ENCODE measurements at places on chromosomes 6 and 20. TPM values are rescaled to one million over a fixed set of nuclear protein-coding genes. Genes with fewer than 3 reads are reported as not detected.

HTR1E gene
- total RNA-seq = not detected

ZSCAN9 gene
- total RNA-seq = 10.4 TPM

DNA sequence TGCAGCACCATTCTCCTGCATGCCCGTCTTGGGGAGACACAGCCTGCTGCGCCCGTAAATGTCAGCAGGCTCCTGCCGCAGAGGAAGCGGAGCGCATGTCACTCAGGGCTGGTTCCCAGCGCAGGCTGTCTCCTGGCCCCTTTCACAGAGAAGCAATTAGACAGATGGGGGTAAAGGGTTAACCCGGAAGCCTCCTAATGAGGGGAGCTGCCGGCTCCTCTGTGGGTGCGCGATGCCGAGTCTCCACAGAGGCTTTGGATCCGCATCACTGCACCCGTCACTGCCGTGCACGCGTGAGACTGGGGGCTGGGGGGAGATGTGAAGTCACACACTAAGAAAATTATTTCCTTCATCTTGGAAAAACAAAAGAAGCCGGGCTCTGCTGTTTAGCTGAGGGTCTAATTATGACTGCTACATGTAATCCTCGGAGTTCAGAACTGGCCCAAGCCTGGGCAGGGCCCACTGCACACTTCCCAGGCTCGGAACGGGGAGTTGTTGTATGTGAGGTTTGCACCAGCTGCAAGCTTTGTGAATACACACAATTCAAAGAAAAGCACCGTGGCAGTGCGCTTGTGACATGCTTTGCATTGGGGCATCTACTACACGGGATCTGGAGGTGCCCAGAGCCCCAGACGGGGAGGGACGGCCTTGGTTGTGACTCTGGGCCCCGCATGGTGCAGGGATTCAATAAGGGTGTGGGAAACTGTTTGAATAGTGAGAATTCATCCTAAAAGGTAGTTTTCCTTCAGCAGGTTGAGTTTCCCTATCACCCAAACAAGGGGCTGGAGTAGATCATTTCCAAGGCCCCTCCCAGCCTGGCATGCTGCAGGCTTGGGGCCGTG, 331.6 kb downstream of the TAF4 start:
- no peak for DNase-seq

DNA sequence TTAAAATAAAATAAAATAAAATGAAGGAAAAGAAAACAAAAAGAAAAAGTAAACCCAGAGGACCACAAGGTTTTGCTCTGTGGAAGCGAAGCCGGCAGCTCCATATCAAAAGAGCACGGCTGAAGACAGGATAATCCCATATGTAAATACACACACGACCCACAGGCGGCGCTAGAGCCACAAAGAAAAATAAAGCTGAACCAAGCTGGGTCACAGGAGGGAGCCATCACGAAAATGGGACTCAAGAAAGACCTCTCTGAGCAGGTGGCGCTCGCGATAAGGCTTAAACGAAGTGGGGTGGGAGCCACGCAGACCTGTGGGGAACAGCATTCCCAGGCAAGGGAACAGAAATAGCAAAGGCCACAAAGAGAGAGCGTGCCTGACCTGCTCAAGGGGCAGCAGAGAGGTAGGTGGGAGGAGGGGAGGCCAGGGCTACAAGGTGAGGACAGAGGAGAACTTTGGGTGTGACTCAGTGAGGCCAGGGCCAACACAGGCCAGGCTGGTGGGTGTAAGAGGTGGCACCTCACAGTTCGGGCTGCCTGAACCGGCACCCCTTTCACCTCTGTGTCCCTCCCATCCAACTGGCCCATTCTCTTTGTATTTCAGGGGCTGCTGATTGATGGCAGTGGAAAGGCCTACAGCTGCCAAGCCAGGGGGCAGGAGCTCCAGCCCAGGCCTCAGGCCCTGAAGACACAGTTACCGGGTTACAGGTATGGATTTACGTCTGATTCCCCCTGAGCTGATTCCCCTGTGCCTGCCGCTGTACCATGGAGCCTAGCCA, 26.0 kb downstream of the PTGIS start:
- DNase-seq = peak; percentile 79

DNA sequence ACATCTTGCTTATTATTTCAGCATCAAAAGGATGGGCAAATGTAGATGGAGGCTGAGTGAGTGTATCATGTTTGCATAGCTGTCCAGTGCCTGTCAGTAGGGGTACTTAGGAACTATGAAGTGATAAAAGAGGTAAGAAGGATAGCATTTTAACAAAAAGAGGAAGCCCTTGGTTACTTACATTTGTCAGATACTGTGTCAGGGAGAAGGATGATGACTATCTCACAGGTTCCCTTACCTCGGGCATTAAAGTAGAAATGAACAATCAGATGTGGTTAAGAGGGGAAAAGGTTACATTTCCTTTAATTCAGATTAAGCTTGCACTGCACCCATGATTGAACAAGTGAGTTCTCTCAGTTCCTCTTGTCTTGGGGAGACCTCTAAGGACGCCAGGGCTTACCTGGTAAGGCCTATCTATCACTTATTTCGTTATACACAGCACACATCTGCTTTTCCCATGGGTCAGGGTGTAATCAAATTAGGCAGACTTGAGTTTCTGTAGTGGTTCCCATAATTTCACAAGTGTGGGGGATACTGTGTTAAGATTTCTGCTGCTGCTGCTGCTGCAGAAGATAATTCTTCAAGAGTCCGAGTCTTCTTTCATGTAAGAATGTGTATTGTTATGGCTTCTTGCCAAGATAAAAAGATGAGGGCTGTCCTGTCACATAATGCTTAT, 4.5 kb downstream of the FOXO3 start:
- DNase-seq = no peak

DNA sequence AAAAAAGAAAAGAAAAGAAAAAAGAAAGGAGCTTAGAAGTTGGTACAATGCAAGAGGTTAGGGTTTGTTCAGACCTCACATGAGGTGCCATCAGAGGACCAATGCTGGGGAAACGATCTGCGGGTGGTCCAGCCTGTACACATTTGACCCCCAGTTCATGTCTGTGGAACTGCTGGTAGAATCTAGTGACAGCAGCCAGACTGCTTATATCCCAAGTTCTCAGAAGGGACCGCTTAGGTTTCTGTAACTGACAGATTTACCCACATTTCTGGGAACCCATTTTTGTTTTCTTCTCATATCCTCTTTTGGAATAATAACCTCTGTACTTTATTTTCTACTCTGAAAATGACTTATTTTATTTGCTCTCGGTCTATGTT, 4.7 kb downstream of the PPP1R18 start:
- no peak for DNase-seq

DNA sequence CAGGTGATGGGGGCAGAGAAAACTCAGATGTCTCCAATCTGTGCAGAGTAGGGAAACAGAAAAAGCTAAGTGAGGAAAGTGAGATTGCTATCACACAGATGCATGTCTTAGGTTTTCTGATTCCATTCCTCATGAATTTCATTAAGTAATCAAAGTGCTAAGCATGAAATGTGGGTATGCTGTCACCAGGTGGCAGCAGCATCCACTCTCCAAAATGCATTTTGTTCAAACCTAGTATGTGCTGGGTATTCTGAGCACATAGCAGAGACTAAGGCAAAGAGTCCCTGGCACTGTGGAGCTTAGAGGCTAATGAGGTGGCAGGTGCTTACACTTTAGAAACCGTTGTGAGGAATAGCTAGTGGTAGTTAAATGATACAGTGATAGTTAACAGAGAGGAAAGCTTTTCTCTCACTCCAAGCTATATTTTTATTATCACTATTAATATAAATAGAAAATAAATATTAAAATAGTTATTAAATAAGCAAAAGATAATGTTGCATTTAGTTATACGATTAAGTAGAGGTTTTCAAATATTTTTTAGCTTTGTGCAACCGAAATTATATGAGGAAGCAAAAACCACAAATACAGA, 179.5 kb downstream of the CDH26 start:
- peak; percentile 6 for DNase-seq

All from NCI-H460 (cell line).